ENCODE measurements at places on chromosomes 6 and 20.

DNA sequence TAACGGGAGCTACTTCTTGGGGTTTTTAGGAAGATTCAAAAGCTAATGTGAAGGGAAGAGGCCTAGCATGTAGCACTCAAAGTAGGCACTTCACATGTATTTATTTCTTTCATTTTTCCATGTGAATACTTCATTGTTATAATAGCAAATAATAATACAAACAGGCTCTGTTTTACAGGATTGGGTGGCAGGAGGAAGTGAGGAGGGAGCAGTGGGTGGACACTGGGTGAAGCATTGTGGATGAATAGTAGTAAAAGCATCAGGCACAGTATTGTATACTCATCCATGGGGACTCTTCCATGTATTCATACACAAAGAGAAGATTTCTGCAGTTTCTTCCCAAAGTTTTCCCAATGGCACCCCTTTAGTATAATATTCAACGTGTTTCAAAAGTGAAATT, 38.4 kb upstream of the SNRPB2 start:
- DNase-seq, result no peak

GRCh38 chr20:38875175-38875993, 50.8 kb upstream of the FAM83D start:
- no peak for DNase-seq

GRCh38 chr6:135451617-135452190, 45.8 kb downstream of the AHI1 start:
- DNase-seq, result peak; percentile 8

DNA sequence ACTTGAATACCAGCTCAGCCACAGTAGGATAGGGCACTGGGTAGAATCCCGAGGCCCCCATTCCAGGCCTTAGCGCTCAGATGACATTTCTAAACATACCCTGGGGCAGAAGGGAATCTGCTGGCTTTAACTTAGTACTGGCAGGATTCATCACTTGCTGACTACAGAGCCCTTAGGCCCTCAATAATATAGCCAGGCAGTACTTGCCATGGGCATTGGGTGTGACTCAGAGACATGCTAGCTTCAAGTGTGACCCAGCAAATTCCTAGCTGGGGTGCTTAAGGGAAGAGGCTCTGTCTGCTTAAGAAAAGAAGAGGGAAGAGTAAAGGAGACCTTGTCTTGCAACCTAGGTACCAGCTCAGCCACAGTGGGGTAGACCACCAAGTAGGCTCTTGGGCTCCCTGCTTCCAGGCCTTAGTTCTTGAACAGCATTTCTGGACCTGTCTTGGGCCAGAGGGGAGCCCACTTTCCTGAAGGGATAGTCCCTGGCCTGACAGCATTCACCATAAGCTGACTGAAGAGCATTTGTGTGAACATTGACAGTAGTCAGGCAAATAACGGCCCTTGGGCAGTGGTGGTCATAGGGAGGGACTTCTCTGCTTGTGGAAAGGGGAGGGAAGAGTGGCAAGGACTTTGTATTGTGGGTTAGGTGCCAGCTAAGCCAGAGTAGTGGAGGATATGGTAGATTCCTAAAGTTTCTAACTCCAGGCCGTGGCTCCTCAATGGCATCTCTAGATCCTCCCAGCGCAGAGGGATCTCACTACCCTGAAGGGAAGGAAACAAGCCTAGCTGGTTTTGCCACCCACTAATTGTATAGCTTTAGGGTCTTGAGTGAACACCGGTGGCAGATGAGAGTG, 48.5 kb upstream of the HACE1 start:
- DNase-seq, result no peak

- DNase-seq, result peak; percentile 14
Measured at GRCh38 chr6:69866770-69867638, 648 bp downstream of the COL19A1 start.

GRCh38 chr6:129519750-129520149, 190.2 kb downstream of the ARHGAP18 start:
- no peak for DNase-seq

- no peak for DNase-seq
Measured at GRCh38 chr6:4531406-4531805, 244.8 kb upstream of the CDYL start.

GRCh38 chr6:150922137-150922536, 56.6 kb downstream of the MTHFD1L start:
- DNase-seq, result no peak

DNA sequence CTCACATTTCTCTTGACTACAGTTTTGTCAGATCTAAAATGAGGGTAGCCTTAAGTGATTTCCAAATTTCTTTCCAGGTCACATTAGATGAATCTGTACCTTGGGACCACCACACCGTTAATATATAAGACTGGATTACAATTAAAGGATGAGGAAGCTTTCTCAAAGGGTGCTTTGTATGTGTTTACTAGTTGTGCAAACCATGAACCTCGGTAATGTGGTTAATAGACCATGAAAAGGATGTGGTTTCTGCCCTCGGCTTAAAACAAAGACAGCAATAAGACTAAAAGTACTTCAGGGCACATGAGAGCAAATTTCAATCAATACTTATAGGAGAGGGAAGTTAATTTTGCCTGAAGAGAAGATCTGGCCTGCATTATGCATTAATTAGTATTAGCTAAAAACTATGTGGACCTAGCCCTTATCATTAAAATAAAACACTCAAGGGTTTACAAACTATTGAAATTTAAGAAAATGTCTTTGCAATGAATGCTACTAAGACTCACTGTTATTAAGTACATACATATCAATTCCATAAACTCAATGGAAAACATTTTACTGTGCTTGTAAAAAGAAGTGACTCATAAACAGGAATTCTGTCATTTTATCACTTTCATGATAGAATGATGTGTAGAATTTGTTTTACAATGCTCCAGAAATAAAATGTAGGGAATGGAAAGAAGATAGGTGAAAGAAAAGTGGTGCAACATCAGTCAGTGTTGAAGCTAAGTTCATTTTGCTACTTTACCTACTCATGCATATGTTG, 936 bp upstream of the TMX4 start:
- no peak for DNase-seq

DNA sequence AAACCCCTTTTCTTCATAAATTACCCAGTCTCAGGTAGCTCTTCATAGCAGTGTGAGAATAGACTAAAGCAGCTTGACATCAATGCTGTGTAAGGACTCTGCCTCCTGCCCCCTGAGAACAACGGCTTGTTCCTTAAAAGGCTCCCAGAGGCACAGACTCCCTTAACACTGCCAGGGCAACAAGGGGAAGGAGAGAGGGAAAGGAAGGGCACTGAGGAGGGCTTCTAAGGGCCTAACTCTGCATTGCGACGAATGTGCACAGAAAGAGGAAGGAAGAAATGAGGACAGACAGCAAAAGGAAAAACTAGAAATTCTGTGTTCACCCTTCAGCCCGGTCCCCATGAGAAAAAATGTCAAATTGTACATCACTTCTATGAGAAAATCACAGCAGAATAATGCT, 74.0 kb downstream of the AGPAT4 start:
- DNase-seq, result no peak

- DNase-seq, result no peak
Measured at GRCh38 chr6:169487579-169488436, 214.0 kb downstream of the WDR27 start.

- DNase-seq, result no peak
Measured at GRCh38 chr6:75170691-75171560, 34.9 kb downstream of the COL12A1 start.

GRCh38 chr6:45966340-45966739, 49.3 kb downstream of the CLIC5 start:
- no peak for DNase-seq

DNA sequence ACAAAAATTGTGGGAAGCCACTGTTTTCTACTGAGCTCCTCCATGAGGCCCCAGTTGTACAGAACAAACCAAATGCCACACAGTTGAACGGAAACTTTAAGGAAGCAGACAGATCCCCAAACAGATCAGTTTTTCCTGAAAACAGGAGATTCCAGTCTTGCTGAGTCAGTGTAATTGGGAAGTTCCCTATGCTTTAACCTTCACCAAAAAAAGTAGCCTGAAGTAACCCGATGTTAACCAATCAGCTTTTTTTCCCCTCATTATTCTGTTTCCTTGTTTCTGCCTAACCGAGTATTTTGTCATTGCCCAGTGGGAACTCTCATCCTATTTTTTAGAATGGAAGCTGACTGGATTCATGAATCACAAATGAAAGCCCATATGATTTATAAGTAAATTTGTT, 36.7 kb downstream of the MARCKS start:
- no peak for DNase-seq

- DNase-seq, result no peak
Measured at GRCh38 chr6:129089357-129089756, 206.4 kb downstream of the LAMA2 start.

DNA sequence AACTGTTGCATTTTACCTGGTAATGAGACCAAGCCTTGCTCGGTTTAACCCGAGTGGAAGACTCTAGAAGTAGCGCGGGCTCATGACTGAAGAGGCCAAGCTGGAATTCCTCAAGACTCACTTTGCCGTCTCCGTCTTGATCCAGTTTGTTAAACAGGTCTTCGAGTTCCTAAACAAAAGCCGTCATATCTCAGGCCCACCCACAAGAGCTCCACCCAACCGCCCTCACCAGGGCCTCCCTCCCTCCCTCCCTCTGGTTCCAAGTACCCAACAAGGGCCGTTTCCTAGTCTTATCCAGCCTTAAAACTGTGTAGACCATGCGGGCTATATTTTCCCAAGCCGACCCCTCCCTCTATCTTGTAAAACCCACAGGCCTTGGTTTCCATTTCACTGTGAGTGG, 81.4 kb downstream of the NINL start:
- no peak for DNase-seq

DNA sequence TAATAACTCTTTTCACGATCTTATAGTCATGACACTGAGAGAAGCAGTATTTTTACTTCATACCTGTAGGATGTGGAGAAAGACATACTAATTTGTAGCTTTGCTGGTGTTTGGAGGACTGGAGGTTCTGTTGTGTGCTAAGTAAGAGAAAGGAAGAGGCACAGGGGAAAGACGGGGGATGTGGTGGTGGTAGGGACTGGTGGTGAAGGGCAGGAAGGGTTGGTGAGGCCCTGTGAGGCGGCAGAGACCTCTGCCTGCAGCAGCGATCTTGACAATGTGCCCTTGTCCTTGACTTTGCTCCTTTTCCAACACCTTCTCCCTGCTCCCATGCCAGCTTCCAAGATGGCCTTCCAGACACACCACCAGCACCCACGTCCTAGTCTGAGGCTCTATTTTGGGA, 32.6 kb upstream of the MPC1 start:
- no peak for DNase-seq

- DNase-seq, result no peak
Measured at GRCh38 chr6:13508711-13509705, 21.6 kb upstream of the GFOD1 start.

DNA sequence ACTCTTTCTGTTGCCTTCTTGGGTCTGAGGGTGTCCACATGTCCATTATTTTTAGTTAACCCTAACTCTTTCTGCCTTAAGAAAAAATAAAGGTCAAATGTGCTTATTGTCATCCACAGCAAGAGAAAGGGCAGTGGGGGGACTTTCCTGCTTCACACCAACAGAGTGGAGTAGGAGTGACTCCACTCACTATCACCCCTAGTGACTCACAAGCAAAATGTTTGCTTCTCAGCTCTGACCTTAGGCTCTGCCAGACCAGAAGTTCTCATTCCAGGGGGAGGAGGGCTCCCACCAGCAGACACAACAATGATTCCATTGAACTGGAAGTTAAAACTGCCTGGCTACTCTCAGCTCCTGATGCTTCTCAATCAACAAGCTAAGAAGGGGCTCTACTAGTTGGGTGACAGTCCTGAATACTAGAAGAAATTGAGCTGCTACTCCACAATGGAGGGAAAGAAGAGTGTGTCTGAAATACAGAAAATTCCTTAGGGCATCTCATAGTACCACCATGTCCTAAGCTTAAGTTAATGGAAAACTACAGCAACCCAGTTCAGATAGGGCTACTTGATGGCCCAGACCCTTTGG, 83.9 kb upstream of the AFDN start:
- no peak for DNase-seq

DNA sequence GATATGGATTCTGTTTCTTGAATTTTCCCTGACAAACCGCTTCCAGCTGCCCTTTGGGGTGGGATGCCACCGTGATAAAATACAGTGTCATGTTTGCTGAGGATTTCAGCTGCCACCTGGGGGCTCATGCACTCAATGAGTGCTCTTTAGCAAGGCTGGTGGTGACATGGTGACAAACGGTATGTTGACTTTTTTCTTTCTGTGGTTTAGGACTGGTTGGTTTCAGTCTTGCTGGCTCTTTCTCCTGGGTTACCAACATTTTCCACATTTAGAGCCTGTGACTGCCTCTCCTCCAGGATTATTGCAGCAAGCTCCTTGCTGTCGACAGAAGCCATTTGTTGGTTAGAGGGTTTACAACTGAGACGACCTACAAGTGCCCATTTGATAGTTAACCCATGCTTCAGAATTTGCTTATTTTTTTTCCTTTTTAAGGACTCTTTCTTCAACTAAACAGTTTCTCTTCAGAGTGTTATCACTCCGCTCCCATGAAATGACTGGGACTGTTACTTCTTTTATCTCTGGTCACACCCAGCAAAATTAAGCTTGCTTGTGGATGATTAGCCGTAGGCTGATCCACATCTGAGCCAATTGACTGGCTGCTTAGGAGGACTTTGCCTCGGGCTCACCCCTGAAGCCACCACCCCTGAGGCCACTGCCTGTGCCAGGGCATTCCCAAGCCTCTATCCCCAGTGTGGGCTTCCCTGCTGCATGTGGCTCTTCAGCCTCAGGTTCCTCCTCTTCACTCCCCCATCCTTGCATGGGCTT, 48.4 kb upstream of the CDYL start:
- peak; percentile 50 for DNase-seq

- DNase-seq, result no peak
Measured at GRCh38 chr6:11688425-11688709, 90.2 kb downstream of the ADTRP start.

GRCh38 chr20:49161428-49162152, 26.5 kb downstream of the STAU1 start:
- no peak for DNase-seq

DNA sequence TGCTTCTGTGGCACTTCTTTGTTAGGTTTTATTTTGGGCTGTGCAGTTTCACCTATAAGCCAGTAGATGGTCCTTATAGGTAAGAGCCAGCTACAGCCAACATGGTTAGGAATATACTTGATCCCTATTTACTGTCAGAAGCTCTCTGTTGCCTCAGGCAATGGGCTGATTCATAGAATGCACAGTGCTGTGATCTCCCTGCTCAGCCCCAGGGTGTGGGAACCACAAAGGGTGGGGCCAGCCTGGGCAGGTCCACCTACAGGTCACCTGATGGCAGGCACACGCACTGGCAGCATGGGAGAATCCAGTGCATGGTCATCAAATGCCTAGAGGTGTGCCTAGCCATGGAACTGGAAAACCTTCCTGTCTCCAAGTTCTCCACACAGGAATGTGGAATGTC, 191.9 kb downstream of the MOXD1 start:
- DNase-seq, result no peak

DNA sequence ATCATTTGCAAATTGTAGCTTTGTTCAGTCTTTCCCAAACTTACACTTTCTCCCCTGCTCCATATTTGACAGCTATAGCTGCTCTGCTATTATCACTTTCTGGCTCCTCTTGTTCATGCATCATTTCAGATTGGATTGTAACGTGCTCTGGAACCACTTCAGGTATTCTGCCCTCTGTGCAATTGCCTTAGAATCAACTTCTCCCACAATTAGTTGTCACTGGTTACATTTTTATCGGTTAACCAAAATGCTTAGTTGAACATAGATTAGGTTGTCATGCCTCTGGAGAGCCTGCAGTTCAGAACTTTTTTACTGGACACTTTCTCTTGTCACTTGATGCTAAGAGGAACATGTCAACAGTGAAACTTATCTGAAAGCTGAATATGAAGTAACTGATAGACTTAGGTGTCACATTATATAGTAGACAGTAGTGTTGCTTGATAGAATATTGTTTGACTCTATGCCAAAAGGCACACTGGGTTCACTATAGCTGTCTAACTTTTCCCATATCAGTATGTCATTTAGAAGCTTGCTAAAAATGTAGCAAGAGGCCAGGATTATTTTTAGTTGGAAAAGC, 127.7 kb upstream of the PTPRK start:
- DNase-seq, result no peak
